ENCODE measurements at places on chromosomes 1 and 21.

DNA sequence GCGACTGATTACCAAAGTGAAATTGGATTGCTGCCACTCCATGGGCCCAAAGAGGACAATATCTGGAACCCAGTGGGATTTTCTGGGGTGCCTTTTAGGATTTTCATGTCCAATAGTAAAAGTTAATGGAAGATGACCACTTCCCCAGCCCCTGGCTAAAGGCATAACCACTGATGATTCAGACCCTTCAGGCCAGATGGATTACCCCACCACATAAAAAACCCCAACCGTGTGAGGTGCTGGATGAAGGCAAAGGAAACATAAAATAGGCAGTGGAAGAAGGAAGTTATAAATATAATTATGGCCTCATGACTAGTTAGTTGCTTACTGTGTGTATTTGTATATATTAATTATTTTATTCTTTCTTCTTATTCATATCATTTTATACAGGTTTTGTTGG is 40.2 kb upstream of the IL10 start:
- no peak for DNase-seq

GRCh38 chr1:116716391-116716790 is 37.8 kb upstream of the CD2 start:
- DNase-seq = no peak

DNA sequence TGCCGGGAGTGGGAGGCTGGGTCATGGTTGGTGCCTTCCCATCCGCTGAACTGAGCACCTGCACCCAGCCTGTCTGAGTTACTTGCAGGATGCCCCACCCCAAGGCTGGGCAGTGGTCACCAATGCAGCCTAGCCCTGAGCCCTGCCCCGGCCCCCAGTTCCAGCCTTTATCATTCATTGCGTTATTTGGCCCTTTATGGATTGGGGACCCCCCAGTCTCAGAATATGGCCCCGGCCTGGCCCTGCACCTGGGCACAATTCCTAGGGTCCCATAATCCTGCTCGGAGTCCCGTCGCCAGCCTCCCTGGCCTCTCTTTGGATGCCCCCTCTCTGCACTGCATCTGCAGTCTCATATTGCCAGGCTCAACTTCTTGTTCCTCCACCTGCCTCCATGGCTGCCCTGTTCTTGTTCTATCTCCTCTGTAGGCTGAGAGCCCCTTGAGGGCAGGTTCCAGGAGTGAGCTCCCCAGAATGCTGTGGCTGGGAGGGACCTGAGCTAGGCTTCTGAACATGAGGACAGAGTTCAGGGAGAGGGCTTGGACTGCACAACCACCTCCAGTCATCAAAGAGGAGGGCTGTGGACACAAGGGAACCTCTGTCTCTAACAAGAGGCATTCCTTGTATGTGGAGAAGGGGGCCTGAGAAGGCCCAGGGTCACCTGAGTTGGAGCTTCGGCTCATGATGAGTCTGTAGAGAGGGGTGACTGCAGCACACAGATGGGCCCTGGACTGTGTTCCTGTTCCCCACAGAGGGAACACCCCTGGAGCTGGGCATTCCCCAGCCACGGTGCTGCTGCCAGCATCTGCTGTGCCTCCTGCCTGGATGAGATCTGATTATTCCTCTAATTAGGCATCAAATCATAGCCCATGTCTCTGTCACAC is 1.1 kb upstream of the KNCN start:
- DNase-seq = no peak

- peak; percentile 89 for DNase-seq
Observed at GRCh38 chr1:222634180-222635013, 16.5 kb downstream of the MIA3 start.

GRCh38 chr1:58888833-58889232 is 105.0 kb upstream of the JUN start:
- no peak for DNase-seq

GRCh38 chr1:193211539-193211938 is 25.1 kb upstream of the B3GALT2 start:
- peak; percentile 88 for DNase-seq

DNA sequence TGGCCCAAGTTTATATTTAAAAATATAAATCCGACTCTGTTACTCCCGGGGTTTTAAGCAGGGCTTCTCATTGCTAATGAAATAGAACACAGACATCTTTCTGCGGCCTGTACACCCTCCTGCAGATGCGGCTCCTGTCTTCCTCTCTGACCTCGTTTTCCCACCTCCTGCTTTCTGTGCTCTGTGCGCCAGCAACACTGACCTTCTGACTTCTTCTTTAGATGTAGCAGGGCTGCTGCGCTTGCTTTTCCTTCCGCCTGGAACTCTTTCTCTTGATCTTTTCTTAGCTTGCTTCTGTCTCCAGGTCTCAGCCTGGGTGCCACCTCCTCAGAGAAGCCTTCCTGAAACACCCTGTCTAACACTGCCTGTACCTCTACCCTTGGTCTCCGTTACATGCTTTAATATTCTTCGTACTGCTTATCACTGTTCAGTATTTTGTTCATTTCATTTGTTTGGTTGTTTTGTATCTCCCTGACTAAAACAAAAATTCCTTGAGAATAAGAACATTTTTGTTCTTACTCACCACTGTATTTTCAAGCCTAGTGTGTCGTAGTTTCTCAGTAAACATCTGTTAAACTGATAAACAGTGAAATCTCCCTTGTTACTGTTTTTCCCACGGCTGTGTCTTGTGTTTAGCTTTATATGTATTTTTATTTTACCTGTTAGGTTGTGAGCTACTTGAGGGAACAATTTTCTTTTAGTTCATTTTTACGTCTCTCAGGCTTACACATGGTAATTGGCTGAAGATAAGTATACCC is 79.0 kb downstream of the ST3GAL3 start:
- no peak for DNase-seq

GRCh38 chr1:182249201-182249676 is 142.4 kb downstream of the GLUL start:
- no peak for DNase-seq

GRCh38 chr1:205536759-205537361 is 32.4 kb downstream of the CDK18 start:
- no peak for DNase-seq

DNA sequence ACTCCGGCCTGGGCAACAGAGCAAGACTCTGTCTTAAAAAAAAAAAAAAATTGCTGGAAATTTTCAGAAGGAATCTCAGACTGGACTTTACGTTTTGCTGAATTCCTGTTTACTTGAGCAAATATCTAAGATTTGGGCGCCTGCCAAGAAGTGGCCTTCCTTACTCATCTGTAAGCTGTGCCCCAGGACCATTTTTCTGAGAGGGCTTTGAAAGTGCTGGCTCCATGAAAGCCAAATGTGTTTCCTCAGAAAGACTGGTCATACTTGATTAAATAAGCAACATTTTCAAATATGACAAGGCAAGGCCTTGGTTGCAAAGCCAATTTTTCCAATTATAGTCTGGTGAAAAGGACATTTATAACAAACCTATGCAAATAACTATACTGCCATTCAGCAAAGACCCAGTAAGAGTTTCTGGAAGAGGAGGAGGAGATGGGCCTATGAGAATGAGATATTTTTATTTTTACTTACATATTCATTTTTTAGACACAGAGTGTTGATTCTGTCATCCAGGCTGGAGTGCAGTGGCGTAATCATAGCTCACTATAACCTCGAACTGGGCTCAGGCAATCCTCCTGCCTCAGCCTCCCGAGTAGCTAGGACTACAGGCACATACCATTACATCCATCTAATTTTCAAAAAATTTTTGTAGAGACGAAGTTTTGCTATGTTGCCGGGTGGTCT is 56.3 kb upstream of the HTR1D start:
- DNase-seq = peak; percentile 84

DNA sequence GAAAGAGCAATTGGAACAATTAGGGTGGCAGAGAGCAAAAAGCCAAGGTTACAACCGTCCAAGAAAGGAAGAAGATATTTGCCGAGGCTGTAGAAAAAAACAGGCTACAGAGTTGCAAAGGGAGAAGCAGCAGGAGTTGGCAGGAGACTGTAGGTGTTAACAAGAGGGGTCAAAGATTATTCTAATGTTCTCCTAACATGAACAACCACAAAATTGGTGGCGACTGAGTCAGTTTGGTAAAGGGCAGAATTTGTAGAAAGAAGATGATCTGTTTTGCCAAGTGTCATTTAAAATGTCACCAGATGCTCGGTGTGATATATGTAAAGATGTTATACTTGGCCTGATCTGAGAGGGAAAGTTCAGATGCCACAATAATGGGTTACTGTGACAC is 401 bp upstream of the PRUNE1 start:
- no peak for DNase-seq

DNA sequence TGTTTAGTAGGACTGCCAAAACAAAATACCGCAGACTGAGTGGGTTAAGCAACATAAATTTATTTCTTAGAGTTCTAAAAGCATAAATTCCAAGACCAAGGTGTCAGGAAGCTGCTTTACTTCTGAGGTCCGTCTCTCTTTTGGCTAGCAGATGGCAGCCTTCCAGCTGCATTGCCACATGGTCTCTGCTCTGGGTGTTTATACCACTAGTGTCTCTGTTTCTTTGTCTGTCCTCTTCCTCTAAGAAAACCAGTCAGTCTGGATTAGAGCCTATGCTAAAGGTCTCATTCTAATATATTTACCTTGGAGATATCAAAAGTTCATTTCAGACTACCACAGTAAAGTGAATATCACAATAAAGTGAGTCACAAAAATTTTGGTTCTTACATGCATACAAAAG is 519.8 kb downstream of the COL11A1 start:
- no peak for DNase-seq

- DNase-seq = peak; percentile 22
Observed at GRCh38 chr1:219041818-219042217, 131.9 kb upstream of the LYPLAL1 start.

DNA sequence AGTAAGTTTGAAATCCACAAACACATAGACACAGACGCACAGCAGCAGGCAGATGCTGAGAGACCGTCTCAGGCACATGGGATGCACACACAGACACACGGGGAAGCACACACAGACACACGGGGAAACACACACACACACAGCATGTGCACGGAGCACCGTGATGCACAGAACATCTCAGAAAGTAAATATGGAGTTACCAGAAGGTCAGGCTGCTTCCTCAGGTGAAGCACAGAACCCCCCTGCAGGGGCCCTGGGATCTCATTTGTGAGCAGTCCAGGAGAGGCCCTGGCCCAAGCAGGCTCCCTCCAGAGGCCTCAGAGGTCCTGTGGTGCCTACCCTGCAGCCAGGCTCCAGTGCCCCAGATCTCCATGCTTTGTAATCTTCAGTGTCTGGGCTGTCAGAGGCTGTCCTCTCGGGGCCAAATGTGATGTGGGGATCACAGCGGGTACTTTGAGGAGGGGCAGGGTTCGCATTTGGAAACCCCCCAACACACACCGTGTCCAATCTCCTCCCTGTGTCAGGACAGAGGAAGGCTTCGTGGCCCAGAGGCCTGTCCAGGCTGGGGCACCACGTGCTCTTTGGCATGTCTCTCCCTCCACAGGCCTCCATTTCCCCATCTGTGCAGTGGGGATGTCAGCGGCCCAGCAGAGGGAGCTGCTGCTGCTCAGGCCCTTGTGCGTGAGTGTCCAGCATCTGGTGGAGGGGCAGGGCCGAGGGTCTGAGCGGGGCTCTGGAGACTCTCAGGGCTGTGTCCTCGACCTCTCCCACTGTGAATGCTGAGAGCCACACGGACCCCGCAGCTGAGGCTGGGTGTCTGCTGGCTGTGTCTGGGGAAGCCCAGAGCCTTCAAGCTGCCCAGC is 23.0 kb upstream of the PRSS38 start:
- DNase-seq = no peak

DNA sequence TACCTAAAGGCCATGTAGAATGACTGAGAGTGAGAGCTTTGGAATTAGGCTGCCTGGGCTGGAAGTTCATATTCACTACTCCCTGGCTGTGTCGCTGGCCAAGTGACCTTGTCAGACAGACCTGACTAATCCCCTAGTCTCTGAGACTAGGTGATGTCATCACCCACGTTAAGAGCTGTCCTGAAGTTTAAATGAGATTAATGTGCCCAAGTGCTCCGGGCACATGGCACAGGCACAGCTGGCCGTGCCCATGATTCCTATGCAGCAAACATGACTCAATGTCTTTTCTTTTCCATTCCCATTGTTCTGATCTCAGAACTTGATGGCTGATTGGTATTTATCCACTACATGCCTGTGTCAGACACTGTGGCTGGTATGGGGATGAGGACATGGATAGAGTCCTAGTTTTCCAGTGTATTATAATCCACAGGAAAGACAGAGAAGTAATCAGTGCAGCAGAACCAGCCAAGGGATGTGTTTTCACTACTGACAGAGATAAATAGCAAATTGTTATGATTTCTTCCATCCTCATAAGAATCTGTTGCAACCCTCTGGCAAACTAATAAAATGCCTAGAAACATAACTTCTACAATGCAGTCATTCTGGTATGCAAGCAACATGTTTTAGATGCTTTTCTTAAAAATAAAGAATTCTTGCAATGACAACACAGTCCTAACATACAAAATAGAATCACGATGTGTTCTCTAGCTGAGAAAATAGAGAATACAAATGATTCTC is 180.9 kb downstream of the PCP4 start:
- peak; percentile 67 for DNase-seq

DNA sequence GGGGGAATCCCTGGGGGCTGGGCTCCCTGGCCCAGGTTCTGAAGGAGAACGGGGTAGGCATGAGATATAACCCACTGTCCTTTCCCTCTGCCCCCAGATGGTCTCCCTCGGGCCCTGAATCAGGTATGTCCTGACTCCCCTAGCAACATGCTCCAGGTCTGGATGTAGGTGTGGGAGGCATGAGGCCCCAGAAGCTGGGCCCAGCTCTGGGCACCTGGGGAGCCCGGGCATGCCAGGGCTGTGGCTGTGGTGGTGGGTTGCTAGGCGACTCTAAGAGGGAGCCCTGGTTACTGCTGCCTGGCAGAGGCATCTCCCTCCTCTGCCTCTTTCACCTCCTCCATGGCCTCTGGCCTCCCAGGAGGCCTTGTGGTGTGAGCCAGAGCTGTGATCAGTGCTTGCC is 16.2 kb downstream of the FOXO6 start:
- no peak for DNase-seq

- DNase-seq = no peak
Observed at GRCh38 chr1:145795257-145795881, 28.5 kb downstream of the RNF115 start.

- DNase-seq = no peak
Observed at GRCh38 chr1:40985161-40985560, 5.7 kb downstream of the CTPS1 start.

- no peak for DNase-seq
Observed at GRCh38 chr1:26724118-26724517, 28.3 kb downstream of the ARID1A start.

GRCh38 chr1:32255072-32256071 is 4.3 kb downstream of the LCK start:
- no peak for DNase-seq

- peak; percentile 64 for DNase-seq
Observed at GRCh38 chr1:170791941-170792340, 128.0 kb downstream of the PRRX1 start.

DNA sequence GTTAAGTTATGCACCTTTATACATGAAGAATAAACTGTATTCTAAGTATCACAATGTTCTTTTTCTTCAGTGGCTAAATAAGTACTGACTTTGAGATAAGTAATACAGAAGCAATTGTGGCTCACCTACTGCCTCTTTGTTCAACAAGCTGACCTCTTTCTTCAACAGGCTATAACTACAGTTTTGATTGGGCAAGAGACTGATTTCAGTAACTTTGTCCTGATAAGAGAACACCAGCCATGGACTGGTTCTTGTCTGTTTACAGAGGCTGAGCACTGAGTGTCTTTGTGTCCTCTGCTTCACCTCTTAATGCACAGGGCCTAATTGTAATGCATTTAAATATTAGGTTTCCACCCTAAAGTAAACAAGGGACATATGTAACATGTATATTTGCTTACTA is 34.6 kb upstream of the PDE4B start:
- no peak for DNase-seq
